ENCODE measurements at places on chromosomes 6 and 20.
A peak's percentile ranks its signal among the peaks of the same experiment; 100 is the strongest.

DNA sequence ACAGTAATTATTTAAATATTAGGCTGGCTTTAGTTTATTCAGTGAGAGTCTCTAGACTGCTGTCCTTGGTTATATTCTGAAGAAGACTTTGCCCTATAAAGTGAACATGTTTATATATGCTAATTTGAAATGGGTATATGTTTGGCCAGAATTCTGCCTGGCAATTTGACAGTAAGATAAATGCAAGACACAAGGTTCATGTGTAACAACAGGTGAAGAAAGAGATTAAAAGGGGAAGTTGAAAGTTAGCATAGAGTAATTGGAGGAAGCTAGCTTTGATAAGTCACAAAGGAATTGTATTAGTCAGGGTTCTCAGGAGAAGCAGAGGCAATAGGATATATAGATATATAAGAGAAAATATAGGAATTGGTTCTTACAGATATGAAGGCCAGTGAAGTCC, 191.4 kb downstream of the CENPW start:
- no peak for DNase-seq

DNA sequence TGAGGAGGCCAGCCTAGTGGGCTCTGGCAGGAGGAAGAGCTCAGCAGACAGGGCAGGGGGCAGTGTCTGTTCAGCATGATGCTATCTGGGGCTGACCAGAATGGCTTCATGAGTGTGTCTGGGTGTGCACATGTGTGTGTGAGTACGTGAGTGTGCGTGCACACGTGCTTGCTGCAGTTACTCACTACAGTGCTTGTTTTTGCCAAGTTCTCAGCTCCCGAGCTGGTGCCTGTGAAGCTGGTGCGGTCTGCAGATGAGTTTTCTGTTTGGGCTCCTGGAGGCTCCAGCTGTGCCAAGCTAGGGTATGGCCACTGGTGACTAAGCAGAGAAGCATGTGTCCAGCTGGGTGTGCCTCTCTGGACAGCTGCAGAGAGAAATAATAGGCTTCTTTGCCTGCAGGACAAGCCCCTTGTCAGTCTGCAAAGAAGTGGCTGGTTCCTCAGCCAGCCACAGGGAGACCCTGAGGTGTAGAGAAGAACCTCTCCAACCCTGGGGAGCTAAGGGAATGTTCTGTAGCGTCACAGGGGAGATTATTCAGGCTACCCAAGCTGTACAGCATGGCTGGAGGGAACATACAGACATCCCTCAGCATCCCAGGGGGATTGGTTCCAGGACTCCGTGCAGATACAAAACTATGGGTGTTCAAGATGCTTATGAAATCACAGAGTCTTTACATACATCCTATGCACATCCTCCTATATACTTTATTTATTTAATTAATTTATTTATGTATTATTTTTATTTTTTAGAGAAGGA, 40.2 kb upstream of the FAM50B start:
- no peak for DNase-seq

DNA sequence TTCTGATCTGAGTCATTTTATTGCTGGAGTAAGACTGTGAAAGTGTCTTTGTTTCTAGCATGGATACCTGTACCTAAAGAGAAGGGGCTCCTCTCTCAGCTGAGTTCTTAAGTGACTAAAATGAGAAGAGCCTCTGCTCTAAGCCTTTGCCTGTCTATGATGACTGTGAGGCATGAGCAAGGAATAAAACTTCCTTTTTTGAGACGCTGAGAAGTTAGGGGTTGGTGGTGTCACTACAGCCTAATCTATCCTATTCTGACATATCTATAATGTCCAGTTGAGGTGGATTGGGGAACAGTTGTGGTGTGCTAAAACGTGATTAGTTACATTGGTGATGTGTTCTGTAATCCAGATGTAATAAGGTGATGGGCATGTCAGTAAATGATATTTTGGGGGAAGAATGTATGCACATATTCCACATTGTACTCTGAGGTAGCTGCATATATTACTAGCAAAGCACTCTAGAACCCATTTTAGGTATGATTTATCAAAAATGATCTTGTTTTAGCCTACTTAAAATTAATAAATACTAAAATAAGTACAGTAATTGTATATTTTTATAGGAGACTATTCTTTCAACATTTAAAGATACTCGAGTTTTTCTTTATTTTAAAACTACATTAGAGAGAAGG, 18.1 kb downstream of the ADGRB3 start:
- no peak for DNase-seq

GRCh38 chr6:34836451-34836850, 44.6 kb downstream of the BLTP3A start:
- DNase-seq, result no peak

DNA sequence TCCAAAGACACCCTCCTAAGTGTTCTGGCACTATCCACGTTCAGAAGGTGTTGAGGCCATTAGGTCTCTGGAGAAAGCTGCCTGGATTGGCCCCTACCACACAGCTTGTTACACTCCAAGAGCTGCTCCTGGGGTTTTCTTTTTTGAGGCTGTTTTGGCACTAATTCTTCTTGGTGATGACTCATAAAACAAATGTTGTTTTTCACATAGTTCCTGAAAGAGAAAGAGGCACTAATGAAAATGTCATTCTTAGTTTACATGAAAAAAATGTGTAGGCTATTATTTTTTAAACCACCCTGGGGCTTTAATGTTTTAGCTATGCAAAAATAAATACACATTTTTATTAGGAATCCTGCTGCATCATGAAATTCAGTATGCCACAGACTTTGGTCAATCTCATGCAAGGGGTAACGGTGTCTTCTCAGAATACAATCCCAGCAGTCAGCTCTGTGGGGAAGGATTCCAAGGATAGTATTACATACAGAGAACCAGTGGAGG, 38.1 kb downstream of the TBPL1 start:
- no peak for DNase-seq

DNA sequence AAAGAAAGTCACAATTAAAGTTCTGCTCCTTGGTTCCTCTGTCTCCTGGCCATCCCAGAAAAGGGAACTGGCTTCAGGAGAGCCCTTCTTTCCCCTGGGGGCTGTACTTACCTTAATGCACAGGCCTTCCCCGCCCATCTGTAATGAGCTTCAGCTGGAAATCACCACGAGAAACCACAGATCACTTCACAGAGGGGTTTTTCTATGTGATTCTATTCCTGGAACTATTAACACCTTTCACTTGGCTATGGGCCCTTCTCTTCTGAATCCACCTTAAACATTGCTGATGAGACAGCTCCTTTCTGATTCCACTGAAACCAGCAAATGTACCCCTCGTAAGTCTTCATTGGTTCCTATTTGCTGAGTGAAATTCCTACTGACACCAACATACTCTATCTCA, 80.7 kb downstream of the FOXF2 start:
- DNase-seq, result no peak

DNA sequence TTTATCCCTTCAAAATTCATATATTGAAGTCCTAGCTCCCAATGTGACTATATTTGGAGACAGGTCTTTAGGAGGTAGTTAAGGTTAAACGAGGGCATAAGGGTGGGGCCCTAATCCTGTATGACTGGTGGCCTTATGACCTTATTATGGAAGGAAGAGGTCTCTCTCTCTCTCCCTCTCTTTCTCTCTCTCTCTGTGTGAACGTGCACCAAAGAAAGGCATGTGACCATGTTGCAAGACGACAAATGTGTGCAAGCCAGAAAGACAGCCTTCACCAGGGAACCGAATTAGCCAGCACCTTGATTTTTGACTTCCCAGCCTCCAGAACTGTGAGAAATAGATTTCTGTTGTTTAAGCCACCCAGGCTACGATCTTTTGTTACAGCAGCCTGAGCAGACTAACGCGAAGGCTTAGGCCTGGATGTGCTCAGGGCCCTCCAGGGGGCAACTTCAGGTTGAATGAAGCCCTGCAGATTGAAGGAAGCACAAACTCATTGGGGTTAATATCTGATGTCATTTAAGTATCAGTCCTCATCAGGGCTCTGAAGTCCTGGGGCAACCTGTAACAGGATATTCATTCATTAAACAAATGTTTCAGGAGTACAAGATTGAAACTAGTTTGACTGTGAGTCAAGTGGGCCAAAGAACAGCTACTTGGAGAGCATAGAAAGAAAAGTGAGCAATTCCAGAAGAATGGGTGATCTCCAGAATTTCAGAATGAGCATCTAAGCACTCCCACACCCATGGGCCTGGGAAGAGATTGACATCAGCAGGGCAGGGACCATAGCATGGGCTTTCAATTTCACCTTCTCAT, 157.4 kb upstream of the TNFAIP3 start:
- DNase-seq, result no peak

DNA sequence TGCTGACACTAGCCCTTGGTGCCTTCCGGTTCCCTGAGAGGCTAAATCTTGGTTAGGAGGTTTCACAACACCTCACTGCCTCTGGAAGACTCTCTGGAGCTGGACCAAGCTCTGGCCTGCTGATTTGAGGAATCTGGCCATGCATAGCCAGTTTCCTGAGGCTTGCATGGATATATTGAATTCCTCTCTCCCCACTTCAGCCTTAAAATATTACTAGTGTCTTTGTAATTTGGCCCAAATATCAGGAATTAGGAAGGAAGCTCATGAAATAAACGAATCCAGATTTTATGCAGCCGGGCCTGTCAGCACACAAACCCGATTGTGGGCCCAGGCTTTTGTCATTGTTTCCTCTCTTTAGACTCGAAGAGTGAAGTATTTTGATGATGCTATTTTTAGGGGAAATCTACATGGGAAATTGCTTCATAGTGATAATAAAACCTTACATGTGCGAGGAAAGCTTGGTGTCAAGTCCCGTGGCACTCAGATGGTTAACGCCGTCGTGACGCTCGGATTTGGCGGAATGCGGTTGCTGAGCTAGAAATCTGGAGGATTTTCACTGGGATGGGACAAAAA, 144.4 kb downstream of the PHACTR3 start:
- no peak for DNase-seq

- DNase-seq, result no peak
Observed at GRCh38 chr20:60802676-60803075, 449.4 kb upstream of the CDH4 start.

GRCh38 chr20:57450931-57451330, 59.7 kb downstream of the RBM38 start:
- DNase-seq, result no peak

DNA sequence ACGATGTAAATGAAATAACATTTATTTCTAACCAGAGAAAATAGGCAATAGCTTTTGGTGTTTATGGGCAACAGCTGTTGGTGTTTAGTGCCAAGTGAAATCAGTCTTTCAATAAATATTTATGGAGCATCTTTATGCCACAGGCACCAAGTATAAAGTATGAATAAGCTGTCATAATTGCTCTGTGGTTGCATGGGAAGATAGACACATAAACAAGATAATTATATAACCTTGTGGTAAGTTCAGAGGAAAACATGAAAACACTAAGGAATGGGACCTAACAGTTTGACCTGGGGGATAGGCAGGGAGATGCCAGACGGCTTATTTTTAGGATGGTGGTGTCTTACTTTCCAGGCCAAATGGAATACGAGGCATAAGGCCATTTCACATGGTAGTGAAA, 110.9 kb downstream of the GFRAL start:
- no peak for DNase-seq

- no peak for DNase-seq
Observed at GRCh38 chr6:36381502-36382389, 5.7 kb downstream of the ETV7 start.

DNA sequence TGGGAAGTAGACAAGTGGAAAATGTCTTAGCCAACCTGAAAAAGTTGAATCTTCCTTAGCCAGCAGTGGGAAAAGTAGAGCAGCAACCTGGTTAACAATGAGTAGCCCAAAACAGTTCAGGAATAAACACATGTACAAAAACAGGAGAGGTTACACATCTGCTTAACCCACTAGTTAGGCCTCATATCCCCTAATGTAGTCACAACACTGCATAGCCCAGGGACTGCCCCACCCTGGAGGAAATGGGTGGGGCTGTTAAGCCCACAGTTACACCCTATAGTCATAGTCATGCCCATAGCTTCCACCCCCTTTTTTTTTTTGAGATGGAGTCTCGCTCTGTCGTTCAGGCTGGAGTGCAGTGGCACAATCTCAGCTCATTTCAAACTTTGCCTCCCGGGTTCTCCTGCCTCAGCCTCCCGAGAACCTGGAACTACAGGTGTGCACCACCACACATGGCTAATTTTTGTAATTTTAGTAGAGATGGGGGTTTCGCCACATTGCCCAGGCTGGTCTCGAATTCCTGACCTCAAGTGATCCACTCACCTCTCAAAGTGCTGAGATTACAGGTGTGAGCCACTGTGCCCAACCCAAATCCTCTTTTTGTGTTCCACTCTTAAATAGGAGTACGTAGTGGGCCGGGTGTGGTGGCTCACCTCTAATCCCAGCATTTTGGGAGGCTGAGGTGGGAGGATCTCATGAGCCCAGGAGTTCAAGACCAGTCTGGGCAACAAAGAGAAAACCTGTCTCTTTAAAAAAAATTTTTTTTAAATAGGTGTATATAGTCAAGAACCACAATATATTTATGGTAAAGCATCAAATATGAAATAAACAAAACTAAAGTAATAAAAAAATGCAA, 24.5 kb downstream of the ILRUN start:
- DNase-seq, result peak; percentile 67

DNA sequence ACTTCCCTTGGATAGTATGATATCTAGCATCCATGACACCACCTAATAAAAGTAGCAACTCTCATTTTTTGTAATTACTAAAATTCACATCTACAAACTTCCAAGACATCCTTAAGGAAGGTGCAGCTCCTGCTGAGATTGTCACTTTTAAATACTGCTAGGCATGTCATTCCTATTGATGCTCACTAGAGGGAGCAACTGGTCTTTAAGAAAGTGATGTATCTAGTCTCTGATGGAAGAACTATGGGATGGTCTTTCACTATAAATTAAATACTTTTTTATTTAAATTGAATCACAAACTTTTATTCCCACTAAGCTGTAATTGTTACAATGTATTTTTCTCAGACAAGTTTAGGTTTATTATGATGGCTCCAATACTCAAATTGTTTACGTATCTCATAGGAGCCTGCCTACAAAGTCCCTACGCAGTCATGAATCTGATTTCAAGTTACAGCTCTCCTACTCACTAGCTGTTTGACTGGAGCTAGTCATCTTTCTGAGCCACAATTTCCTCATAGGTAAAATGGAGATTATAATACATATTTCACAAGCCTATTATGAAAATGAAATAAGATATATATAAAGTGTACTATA, 8.1 kb upstream of the TSPYL1 start:
- no peak for DNase-seq

- no peak for DNase-seq
Observed at GRCh38 chr6:48615041-48615440, 504.0 kb upstream of the PTCHD4 start.

DNA sequence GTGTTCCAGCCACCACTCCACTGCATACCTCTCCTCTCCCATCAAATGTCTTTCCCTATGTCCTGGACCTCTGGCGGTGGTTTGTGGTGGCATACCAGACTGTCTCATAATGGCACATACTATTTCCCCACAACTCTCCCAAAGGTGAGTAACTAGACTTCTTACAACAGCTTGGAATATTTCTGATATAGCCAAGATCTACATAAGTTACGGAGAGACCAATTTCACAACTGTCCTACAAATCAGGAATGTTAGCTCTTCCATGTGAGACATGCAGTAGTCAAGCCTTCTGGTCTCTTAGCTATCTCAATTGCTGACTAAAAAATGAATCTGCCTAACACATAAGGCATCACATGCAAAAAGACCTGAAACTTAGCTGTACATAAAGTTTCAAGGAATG, 588.9 kb downstream of the RNF144B start:
- no peak for DNase-seq

Measured in activated CD4-positive, alpha-beta T cell treated with anti-CD3 and anti-CD28 coated beads, Interleukin-2, amount 50 U/mL, for 4 hours (primary cell).